NCI-H524 (cell line): ENCODE measurements at places on chromosomes 5 and 9.

GRCh38 chr5:50751064-50751657 lies 84.7 kb downstream of the PARP8 start:
- DNase-seq = peak; percentile 5

- DNase-seq = peak; percentile 22
These were observed 316.4 kb downstream of the NR3C1 start for GRCh38 chr5:143086908-143087637.

DNA sequence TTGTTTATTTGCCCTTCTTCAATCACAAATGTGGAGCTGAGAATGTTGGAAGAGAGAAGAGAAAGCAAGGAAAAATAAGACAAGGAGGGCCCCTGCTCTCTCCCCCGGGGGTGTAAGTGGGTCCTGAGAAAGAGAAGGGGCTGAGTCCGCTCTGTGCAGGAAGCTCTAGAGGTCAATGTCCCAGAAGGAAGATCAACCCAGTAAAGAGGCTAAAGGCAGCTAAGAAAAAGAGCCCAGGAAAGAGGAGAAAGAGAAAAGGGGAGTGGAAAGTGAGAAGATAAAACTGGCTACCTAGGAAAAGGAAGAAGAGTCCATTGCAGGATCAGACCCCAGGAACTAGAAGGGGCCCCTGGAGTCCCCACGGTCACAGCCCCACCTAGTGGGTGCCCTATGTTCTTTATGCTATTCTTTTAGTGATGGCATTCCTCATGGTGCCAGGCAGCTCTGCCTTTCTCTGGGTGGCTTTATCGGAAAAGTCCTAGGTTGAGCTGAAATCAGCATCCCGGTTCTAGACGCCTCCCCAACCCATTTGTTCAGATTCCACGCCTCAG lies 583.4 kb downstream of the ACTL7B start:
- peak; percentile 80 for DNase-seq

GRCh38 chr9:14278291-14278721 lies 35.6 kb downstream of the NFIB start:
- DNase-seq = no peak
